ENCODE measurements at places on chromosomes 6 and 20. TPM values are rescaled to one million over a fixed set of nuclear protein-coding genes. Genes with fewer than 3 reads are reported as not detected.

- DNase-seq, result no peak
These were observed 208.1 kb upstream of the AGPAT4 start for GRCh38 chr6:161481786-161482516.

DNA sequence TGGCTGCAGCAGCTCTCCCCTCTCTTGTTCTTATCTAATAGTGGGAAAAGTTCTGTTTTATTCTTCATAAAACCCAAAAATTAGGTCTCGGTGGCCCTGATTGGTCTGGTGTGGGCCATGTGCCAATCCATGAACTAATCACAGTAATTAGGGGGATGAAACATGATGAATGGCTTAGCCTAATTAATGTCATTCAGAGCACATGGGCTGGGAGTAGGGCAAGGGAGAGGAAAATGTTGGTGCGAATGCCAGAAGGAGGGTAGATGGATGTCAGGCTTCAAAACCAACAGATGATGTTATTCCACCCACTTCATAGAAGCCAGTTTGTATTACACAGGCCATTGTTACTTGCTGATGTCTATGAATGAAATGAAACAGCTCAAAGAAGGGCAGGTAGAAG, 46.5 kb downstream of the PLEKHG1 start:
- DNase-seq, result no peak

DNA sequence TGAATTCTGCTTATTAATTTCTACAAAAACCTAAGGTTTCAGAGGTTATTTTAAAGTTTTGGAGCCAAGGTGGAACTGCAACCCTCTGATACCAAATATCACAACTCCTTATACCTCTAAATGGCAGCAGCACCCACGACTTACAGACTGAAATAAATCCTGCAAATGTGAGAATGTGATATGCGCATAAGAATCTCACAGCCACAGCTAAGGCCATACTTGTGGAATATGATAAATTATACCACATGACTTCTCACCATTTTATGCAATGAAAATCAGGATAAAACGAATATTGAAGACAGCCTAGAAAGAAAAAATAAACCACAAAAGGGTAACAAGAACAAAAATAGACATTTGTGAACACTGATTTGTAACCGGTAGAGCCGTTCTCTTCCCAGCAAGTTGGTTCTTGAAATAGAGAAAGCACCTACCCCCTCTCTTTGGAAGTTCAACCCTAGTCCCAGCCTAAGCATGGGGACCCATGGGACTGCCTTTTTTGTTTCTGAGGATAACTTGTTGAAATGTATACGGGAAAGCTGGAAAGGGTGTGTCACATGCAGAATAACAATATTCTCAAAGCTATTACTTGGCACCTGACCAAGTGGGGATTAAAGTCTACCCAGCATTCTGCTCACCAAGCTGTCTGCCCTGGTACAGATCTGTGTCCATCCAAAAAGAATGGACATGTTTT, 47.1 kb upstream of the MCM9 start:
- no peak for DNase-seq

- peak; percentile 35 for DNase-seq
These were observed 157.7 kb upstream of the MMS22L start for GRCh38 chr6:97440590-97441176.

GRCh38 chr6:105815661-105816555, 270.2 kb upstream of the PRDM1 start:
- no peak for DNase-seq

DNA sequence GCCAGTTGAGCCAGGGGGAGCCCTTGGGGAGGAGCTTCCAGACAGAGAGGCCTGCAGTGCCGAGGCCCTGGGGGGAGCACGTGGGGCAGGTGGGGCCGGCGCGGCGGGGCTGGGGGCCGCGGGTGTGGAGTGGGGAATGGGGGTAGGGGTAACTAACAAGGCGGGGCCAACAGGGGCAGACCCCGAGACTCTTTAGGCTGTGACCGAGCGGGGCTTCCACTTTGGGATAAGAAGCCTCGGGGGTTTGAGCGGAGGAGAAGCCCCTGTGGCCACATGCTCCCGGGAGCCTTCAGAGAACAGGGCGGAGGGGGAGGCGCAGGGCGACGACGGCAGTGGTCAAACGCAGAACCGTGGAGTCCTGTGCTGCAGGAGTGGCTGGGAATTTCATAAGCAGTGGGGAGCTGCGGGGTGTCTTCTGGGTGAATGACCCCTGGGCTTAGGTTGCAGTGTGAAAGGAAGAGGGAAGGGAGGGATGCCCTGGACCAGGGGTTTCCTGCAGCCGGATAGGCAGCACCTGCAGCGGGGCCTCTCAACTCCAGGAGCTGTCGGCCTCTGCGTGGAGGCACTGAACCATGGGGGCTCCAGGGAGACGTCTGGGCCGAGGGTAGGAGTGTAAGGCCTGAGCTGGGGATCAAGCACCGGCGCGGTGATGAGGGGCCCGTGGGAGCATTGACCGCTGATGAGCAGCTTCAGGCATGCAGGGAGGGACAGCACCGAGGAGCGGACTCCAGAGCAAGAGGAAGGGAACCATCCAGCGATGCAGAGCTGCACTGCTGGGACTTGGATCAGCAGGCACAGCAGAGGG, 121.0 kb downstream of the SYNDIG1 start:
- no peak for DNase-seq

- no peak for DNase-seq
These were observed 20.1 kb upstream of the MTCL3 start for GRCh38 chr6:127539272-127539671.

- DNase-seq, result no peak
These were observed 217.0 kb downstream of the DLL1 start for GRCh38 chr6:170073846-170074245.

GRCh38 chr20:19244291-19244690, 31.8 kb downstream of the SLC24A3 start:
- DNase-seq, result no peak

GRCh38 chr6:21522797-21523456, 70.6 kb upstream of the SOX4 start:
- DNase-seq, result peak; percentile 20

DNA sequence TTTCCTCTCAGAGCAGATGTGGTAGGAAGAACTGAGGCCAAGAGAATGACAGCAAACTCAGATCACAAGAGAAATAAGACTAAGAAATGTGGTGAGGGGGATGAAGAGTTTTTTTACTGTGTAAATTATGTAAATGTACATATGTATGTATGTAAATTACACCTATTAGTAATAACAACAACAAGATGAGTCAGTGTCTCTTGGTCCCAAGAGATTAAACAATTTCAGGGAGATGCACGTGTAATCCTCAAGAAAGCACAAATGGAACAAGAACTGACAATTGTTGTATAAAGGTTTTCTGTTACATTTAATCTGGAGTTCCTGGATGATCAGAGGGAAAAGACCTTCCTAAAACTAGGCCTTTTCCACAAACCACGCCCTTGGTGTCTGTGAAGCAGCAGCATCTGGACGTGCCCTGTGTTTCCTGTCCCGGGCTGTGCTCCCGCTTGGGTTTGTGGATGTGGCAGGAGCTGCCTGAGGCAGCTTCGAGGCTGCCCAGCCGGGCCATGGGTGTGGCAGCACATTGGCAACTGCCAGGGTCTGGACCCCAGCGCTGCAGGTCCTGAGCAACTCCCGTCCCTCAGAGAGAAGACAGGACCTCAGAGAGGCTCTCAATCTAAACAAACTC, 994 bp downstream of the CLDN20 start:
- no peak for DNase-seq

- no peak for DNase-seq
These were observed 425.2 kb downstream of the CD83 start for GRCh38 chr6:14542670-14543366.

- DNase-seq, result no peak
These were observed 80.0 kb upstream of the ATXN1 start for GRCh38 chr6:16841241-16841640.

GRCh38 chr20:6765469-6766058, 1.9 kb upstream of the BMP2 start:
- no peak for DNase-seq

- no peak for DNase-seq
These were observed 1.0 kb upstream of the SPATA2 start for GRCh38 chr20:49916146-49917002.

GRCh38 chr6:45174045-45174444, 154.1 kb upstream of the RUNX2 start:
- no peak for DNase-seq

- no peak for DNase-seq
These were observed 246.1 kb downstream of the BMP7 start for GRCh38 chr20:57020364-57020763.

DNA sequence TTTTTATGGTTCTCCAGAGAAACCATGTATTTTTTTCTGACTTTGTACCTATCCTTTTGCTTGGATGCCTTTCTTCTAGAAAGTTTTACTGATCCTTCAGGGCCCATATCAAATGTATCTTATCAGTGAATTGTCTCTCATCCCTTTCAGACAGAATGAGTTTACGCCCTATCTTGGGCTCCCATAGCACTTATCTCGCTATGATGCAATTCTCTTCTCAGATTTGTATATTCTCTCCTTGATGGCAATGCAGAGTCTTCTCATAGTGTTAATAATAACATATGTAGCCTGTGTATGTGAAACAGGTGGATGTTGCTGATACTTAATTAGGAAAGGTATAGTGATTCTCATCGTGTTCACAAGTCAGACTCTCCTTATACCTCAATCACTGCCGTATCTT, 336.2 kb downstream of the UTRN start:
- DNase-seq, result no peak

DNA sequence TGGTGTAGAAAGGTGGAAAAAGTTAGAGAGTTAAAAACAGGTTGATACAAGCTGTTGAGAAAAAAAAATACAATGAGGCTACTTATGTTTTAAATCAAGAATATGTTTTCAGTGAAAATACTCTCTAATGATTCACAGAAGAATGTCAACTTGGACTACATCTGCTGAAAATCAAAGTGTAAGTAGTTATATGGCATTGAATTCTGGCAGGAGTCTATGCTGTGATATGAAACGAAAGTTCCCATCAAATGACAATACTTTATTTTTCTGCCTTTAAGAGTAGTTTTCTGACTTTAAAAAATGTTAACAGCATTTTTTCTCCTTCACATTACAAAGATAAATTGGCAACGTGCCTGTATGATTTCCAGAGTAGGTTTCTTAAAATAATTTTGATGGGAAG, 158.3 kb downstream of the EYA4 start:
- DNase-seq, result no peak

DNA sequence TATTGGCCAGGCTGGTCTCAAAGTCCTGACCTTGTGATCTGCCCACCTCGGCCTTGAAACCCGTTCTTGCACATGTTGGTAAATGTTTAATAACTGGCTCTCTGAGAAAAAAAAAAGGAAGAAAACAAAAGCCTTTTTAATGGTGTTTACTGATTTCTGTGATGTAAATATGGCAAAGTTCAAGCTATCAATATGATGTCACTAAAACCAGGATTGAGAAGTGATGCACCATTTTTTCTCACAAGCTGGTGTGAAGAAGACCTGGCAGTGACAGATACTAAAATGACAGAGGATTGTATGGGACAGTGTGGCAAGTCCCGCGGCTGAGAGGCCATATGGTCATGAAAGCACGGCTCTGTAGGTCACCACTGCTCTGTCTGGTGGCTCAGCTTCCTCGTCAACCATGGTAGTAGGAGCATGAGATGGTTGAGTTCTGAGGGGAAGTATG, 196.3 kb upstream of the SUPT3H start:
- DNase-seq, result no peak

DNA sequence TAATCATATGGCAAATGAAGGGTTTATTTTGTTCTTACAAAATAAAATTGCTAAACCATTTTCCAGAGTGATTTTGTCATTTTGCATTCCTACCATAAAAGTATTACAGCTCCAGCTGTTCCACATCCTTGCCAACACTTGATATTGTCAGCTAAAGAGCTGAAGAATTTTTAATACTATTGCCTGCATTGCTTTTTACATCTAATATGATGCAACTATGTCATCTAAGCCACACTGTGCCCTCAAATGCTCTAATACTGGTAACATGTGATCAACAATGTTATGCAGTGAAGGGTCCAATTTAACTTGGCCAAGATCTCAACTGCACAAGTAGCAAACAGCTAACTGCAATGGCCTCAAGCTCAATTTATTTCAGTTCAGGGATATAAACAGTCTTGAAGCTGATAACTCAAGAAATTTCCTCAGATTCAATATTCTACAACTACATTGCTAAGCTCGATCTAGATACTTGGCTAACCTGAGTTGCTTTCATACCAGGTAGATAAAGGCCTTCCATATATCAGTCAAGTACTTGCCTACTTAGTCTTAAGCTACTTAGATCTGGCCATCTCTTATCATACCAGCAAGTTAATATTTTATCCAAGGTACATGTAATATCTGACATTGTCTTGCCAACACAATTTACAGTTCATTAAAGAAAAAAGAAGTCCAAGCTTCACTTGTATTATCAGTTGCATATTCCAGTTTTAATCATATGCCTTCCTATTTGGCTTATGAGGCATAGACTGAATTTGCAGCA, 17.0 kb downstream of the AKIRIN2 start:
- no peak for DNase-seq

- no peak for DNase-seq
These were observed 1513.4 kb upstream of the DEFB115 start for GRCh38 chr20:29744071-29744470.

DNA sequence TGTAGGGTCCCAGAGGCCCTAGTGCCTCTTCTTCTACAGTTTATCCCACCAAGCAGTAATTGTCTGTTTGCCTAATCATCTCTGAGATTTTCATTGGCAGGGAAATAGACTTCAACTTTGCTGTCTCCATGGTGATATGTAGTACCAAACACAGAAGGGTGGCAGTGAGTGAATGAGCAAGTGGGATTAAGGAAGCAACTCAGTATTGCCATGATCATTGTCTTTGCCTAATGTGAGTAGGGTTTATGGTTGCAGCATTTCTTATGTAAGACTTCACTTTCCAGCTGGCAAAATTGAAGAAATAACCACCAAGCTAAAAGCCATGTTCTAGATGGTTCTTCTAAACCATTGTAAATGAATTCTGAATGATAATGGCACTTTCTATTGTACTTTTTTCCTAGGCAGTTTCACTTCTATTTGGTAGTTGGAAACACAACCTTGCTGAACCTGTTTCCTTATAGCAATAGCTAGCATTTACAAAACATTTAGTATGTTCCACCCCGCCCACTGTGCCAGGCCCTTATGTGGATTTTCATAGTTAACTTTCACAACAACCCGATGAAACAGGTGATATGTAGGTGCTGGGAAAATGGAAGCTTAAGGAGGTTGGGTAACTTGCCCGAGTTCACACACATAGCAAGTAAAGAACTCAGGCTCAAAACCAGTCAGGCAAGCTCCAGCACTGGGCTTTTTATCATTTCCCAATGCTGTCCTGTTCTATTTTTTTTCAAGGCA, 32.0 kb downstream of the ZC2HC1B start:
- no peak for DNase-seq

GRCh38 chr6:161171207-161171606, 102.7 kb downstream of the AGPAT4 start:
- DNase-seq, result no peak

The RBM24 gene
- 19.6 TPM for total RNA-seq

The SOX4 gene
- 132 TPM for total RNA-seq

The SOBP gene
- 1.5 TPM for total RNA-seq

The ECT2L gene
- total RNA-seq, result not detected

The SAMD5 gene
- 4.7 TPM for total RNA-seq

The OTOR gene
- 4.5 TPM for total RNA-seq

The CDH26 gene
- total RNA-seq, result 5.4 TPM

The SNAI1 gene
- total RNA-seq, result 26.4 TPM

The CST5 gene
- total RNA-seq, result not detected

The PDE10A gene
- 11.5 TPM for total RNA-seq

The RAMACL gene
- 4.9 TPM for total RNA-seq

The NINL gene
- total RNA-seq, result 95.5 TPM

The METTL24 gene
- total RNA-seq, result 6.5 TPM

The PHF10 gene
- 33.6 TPM for total RNA-seq

The GSTA1 gene
- total RNA-seq, result 1.1 TPM

The RBPJL gene
- not detected for total RNA-seq

The HUS1B gene
- 0.72 TPM for total RNA-seq

The TBC1D22B gene
- 11.8 TPM for total RNA-seq

The POU5F1 gene
- 88.7 TPM for total RNA-seq

The HTR1E gene
- not detected for total RNA-seq

The TMC2 gene
- not detected for total RNA-seq

The PKIB gene
- 38.5 TPM for total RNA-seq

Measured in endothelial cell (in vitro differentiated cells).